Activated T-helper 17 cell treated with anti-CD3 and anti-CD28 coated beads, Interleukin-2, amount 50 U/mL, for 72 hours (primary cell): ENCODE measurements at places on chromosomes 13 and 19.

GRCh38 chr13:110240352-110240751, 66.6 kb downstream of the COL4A1 start:
- ATAC-seq, result no peak

DNA sequence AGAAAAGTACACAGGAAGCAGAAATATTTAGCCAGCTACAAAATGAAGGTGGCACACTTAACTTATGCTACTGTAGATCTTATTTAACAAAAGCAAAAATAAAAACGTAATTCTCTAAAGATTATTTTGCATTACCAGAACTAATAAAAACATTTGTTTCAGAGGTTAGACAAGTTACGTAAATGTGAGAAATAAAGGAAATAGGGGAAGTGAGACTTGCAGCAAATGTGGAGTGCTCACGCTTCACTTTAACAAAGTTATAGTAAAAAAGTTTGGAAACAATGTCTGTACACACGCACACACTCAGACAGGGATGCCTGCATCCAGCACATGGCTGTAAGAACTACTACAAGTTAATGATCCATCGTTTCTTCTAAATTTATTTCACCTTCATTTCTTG, 83.7 kb downstream of the NALCN start:
- ATAC-seq, result no peak

GRCh38 chr19:30873691-30874090, 475.5 kb downstream of the TSHZ3 start:
- ATAC-seq, result no peak

DNA sequence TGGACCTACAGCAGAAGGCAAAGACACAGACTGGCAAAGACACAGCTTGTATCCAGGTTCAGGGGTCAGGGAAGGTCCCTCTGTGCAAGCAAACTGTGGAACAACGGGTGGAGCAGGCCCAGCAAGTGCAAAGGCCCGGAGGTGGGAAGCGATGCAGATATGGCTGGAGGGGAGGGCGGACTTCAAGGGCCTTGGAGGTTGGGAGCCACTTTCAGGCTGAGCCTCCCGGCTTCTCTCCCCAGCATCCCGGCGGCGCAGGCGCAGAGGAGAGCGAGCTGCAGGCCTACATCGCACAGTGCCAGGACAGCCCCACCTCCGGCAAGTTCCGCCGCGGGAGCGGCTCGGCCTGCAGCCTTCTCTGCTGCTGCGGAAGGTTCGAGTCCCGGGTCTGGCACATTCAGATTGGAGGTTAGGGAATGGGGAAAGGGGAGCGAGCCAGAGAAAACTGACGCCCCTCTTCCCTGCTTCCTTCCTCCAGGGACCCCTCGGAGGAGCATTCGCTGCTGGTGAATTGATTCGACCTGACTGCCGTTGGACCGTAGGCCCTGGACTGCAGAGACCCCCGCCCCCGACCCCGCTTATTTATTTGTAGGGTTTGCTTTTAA, 2.1 kb upstream of the PNPLA6 start:
- no peak for ATAC-seq

DNA sequence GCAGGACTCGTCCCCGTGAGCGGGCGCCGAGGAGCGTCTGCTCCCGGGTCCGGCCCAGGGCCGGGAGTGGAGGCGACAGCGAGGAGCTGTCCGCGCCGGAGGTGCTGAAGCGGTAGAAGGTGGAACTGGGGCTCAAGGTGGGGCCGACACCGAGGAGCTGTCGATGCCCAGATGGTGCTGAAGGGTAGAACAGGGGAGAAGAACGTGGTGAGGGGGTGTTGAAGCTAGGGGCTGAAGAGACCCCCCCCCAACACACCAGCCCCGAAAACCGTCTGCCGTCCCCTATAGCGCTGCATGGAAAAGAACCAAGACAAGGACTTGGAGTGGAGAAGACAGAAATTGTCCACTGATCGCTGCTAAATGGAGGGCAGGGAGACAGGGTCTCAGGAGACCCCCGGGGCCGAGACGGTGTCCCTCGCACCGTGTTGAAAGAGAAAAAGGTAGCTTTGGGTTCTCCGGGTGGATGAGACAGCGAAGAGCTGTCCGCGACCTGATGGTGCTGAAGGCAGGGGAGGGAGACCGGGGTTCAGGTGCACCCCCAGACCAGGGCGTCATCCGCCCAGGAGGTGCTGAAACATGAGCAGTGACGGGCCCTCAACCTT, 7.1 kb upstream of the PDE4C start:
- ATAC-seq, result no peak

GRCh38 chr13:91710733-91711132, 312.3 kb downstream of the GPC5 start:
- no peak for ATAC-seq

- ATAC-seq, result no peak
Measured at GRCh38 chr19:3765121-3765520, 2.6 kb downstream of the MRPL54 start.
